ENCODE measurements at places on chromosomes 4 and X. TPM values are rescaled to one million over a fixed set of nuclear protein-coding genes. Genes with fewer than 3 reads are reported as not detected.

The EDA2R gene
- polyA plus RNA-seq: not detected

The PARM1 gene
- polyA plus RNA-seq: not detected

The EVC gene
- not detected for polyA plus RNA-seq

The HSD17B13 gene
- polyA plus RNA-seq: 0.10 TPM

The PCDH19 gene
- polyA plus RNA-seq: not detected

The DEFB131A gene
- not detected for polyA plus RNA-seq

DNA sequence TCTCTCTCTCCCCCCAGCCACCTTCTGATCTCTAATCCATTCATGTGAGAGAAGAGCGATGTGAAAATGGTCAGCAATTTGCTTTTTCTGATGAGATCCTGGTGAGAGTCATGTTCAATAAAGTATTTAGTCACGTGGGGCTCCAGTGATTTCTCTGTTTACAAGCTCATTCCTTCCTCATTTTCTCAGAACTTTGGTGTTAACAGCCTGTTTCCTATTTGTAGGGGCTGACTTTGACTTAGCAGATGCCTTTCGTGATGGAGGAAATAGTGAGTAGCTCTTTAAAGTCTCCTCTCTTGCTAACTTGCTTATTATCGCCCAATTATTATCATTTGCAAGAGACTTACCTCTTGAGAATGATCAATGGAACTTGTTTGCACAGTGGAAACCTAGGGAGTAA lies 72.6 kb upstream of the CD99 start:
- peaks cover 19% of the 10 kb centered on the region for H3K4me1 ChIP-seq
- DNase-seq: no peak
- H3K27me3 ChIP-seq: peaks cover 2% of the 10 kb centered on the region
- peaks cover 58% of the 10 kb centered on the region for H3K36me3 ChIP-seq
- H3K4me3 ChIP-seq: no peak overlapping the region
- H3K27ac ChIP-seq: no peak overlapping the region

DNA sequence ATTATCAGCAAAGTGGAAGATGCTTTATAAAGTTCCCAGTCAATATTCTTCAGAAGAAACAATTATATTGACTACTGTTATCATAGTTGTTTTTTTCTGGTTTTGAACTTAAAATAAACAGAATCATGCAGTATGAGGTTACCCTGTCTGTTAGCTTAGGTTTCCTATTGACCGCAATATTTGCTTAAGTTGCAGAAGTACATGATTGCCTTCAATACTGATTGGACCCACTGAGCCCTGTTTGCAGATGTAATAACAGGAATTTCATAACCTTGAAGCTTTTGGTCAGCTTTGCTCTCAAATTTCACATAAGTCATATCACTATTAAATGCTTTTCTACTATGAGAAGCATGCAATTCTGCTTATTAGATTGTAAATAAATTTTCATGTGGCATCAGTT lies 229.1 kb upstream of the FSTL5 start:
- H3K27me3 ChIP-seq: no peaks in the 10 kb centered on the region
- no peak overlapping the region for H3K4me3 ChIP-seq

DNA sequence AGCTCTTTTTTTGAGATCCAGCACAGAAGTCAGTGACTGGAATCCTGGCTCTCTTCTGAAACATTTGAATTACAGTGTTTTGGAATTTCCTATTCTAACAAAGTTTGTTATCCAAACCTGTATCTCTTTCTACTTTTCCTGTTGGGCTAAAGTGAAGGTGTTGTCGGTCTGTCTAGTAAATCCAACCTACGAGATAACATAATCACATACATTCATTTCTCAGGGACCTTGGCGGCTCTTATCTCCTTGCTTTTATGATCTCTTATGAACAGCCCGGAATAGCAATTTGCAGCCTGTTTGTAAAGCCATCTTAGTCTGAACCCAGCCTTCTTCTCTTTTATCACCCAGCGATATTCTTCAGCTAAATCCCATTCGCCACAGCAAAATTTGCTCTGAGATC lies 14.5 kb downstream of the PPARGC1A start:
- no peak overlapping the region for H3K27ac ChIP-seq
- H3K4me3 ChIP-seq: no peak overlapping the region
- H3K36me3 ChIP-seq: no peaks in the 10 kb centered on the region
- H3K4me1 ChIP-seq: no peaks in the 10 kb centered on the region

DNA sequence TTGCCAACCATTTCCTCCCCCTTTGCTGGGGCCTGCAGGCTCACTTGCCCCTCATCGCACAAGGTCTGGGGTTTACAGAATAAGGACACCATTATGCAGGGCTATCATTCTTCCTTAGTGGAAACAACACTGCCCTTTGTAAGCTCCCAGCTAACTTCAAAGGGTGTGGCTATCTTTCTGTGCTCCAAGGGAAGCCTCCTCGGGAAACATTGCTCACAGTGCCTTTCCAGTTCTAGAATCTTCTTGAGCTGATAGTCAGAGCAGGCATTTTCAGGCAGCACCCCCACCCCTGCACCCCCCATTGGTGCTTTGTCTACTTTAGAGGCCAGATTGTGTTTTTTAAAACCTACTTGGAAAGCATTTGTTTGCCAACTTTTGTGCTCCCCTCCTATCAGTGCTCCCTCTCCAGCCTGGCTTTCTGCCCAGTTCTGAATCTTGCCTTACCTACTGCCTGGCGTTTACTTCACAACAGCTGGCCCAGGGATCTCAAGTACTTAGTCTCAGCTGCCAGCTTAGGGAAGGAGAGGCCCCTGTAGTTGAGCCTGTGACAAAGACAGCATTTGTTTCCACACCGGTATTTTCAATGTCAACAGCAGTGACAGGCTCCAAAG lies 53.5 kb downstream of the PLAC1 start:
- no peaks in the 10 kb centered on the region for H3K4me1 ChIP-seq
- H3K4me3 ChIP-seq: no peak overlapping the region
- H3K36me3 ChIP-seq: no peaks in the 10 kb centered on the region

GRCh38 chr4:145130788-145131399 lies 32.8 kb downstream of the ABCE1 start:
- peaks cover 5% of the 10 kb centered on the region for H3K27me3 ChIP-seq
- no peak for DNase-seq
- H3K27ac ChIP-seq: peak overlapping the region; percentile 68
- no peak overlapping the region for H3K4me3 ChIP-seq
- H3K36me3 ChIP-seq: no peaks in the 10 kb centered on the region

Measured in immature natural killer cell (primary cell).